ENCODE measurements at places on chromosomes 1 and 21. TPM values are rescaled to one million over a fixed set of nuclear protein-coding genes. Genes with fewer than 3 reads are reported as not detected.

The CRYBG2 gene
- 111 TPM for total RNA-seq

The CYP4A22 gene
- not detected for total RNA-seq

- ATAC-seq: no peak
Observed at GRCh38 chr21:45280178-45280821, 7.4 kb downstream of the POFUT2 start.

GRCh38 chr1:59475737-59476136, 178.8 kb downstream of the FGGY start:
- no peak for ATAC-seq

DNA sequence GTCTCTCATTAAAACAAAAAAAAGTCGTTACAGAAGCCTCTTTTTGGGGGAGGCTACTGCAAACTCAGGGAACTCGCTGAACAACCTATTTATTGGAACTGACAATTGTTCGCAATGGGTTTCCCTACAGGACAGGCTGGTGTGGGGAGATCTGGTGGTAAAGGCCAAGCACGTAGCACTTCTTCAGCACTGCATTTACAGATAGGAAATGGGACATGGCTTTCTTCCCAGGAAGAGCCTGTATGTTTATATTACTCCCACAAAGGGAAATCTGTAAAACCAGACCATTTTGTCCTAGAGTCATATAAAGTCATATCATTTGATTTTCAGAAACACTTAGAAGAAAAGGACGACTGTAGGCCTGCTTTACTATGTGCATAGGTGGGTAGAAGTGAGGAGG, 38.8 kb upstream of the TBX15 start:
- ATAC-seq: no peak

DNA sequence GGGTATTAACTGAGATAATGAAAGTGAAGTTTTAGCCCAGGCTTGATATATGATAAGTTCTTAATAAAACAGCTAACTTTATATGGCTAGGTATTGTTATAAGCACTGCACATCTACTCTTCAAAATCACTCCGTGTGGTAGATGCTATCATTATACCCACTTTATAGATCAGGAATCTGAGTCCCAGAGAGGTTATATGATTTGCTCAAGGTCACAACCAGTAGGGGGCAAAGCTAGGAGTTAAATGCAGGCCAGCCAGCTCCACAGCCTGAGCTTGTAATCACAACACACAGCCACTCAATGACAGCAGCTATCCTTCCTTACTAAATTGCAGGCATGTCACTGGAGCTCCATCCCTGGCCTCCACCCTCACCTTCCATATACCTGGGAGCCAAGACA, 115.8 kb downstream of the CAPN8 start:
- no peak for ATAC-seq

GRCh38 chr1:54004481-54005049, 13.4 kb downstream of the LDLRAD1 start:
- no peak for ATAC-seq

DNA sequence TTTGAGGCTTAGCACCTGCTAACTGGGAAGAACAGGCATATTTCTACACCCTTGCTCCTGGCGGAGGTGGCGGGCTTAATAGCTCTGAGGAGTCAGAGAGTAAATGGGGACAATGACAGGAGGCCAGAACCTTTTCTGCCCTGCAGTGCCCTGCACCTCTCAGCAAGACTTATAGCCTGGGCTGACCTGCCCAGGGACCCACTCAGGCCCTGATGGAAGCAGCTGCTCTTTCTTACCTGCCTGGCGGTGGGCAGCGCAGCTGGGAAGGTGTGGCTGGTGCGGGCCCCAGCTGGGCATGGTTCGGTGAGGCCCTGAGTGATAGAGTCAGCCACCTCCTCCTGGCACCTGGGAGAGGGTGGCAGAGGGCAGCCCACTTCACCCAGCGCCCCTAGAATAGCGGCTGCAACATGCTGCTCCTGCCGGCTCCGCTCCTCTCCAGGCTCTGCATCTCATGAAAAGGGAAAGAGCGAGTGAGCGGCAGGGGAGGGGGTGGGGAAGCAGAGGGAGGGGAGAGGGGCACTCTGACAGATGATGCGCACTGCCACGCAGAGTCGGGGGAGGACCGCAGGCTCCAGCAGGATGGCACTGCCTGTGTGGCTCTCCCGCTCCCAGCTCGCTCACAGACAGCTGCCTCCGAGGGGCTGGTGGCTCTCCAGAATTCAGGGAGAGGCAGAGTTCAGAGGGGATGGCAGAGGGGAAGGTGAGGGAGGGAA, at the start of gene RGS8:
RGS8 (minus strand) TSS at position 472 of the 713 bp plus-strand sequence. CDS start 14,938 bp downstream, outside the sequence.
- no peak for ATAC-seq

GRCh38 chr1:156914440-156914856, 6.0 kb upstream of the LRRC71 start:
- ATAC-seq: no peak

- ATAC-seq: no peak
Observed at GRCh38 chr21:30986965-30987364, 51.3 kb downstream of the KRTAP19-8 start.

DNA sequence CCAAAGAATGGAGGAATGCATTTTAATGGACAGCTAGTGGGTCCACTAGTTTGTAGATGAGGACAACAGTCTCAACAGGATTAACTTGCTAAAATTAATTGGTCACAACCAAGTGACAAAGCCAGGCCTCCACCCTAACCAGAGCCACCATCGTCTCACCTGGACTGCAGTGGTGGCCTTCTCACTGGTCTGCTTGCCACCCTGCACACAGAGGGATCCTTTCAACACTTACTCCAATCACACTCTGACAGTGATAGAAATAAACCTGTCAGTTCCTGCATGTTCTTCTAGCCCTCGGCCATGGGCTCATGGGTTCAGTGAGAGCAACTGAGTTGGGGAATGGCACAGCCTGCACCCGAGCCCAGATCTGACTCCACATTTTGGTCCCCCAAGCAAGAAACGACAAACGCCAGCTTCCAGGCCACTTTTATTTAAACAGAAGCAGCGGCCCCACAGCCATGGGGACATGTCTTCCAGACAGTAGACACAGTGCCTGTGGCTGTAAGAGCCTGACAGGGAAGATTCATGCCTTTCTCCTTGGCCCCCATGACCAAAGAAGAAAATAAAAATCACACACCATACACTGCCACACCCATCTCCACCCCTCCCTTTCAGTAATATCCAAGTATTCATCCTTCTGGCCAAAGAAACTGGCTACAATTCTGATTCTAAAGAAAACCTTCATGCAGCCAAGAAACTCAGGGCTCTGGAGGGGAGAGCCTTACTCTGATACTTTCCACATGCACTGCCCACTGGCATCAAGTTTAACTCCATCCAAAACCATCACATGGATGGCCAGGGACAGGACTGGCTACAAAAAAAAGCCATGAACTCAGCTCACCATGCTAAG, 37.6 kb downstream of the DHCR24 start:
- ATAC-seq: no peak

DNA sequence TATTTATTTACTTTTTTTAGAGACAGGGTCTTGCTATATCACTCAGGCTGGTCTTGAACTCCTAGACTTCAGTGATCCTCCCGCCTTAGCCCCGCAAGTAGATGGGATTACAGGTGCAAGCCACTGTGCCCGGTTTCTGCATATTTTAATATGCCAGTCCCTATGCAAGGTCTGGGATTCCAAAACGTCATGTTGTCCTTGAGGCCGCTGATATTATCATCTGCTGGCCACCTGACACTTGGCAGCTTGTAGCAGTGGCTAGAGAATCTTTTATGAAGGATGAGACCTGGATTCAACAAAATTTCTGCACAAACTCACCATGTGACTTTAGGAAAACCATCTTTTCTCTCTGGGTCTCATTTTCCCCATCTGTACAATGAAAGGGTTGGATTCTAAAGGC, 32.9 kb upstream of the OSBPL9 start:
- ATAC-seq: no peak

- no peak for ATAC-seq
Observed at GRCh38 chr21:38120984-38121855, 135.6 kb upstream of the KCNJ15 start.

- ATAC-seq: no peak
Observed at GRCh38 chr1:183548116-183548515, 42.1 kb downstream of the NCF2 start.
